Cardiac muscle cell (in vitro differentiated cells and primary cell): ENCODE measurements at places on chromosomes 11 and 22. TPM values are rescaled to one million over a fixed set of nuclear protein-coding genes. Genes with fewer than 3 reads are reported as not detected.

DCHS1 gene
- 16.0 and 19.8 TPM in 2 replicates for polyA plus RNA-seq

ANGPTL5 gene
- not detected in 2 replicates for polyA plus RNA-seq

- no peak for DNase-seq
Observed at GRCh38 chr22:37607935-37608476, 628 bp upstream of the GGA1 start.

DBX1 gene
- not detected in 2 replicates for polyA plus RNA-seq

IFITM10 gene
- polyA plus RNA-seq: 1.4 TPM in 1 of 2 replicates, not detected in the other

DNA sequence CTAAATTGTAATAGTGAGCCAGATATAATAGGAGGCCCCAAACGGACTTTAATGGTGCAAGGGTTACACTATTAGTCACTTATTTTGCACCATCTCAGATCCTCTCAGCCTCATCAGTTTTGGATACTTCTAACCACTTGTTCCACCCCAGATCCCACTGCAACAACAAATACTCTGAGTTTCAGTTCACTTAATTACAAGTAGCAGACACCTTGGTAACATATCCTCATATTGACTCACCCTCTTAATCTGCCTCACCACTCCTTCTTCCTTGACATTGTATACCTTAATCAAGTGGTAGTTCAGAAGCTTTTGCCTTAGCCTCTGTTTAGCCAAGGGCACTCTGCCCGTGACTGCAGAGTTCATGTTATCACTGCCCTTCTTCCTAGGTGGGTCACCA is 256.1 kb upstream of the UBASH3B start:
- DNase-seq: no peak

DNA sequence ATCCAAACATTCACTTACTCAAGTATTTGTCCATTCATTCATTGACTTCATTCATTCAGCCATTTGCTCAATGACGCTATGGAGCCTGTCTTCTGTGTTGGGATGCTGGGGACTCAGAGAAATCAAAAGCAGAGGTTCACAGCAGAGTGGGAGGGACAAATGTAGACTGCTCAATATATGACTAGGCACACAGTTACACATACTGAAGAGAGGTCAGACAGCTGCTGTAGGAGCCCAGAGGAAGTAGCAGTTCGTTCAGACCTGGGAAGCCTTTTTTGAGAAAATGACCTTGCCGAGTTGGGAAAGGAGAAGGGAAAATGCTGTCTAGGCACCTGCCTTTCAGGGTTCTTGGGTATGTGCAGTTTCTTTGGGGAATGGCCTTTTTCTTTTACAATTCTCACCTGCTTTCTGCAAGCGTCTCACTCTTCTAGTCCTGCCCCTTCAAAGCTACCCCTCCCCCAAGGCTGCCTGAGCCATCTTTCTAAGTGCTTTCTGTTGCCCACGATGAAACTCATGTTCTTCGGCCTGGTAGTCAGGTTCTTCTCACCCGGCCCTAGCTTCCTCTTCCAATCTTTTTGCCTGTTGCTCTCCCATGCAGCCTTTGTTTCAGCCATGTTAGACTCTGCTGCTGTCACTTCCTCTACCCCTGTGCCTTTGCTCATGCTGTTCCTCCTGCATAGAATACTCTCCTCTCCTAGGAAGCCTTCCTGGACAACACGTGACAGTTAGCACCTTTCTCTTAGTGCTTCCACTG is 4.2 kb upstream of the UVRAG start:
- DNase-seq: no peak

OR4C3 gene
- not detected in 2 replicates for polyA plus RNA-seq

DNA sequence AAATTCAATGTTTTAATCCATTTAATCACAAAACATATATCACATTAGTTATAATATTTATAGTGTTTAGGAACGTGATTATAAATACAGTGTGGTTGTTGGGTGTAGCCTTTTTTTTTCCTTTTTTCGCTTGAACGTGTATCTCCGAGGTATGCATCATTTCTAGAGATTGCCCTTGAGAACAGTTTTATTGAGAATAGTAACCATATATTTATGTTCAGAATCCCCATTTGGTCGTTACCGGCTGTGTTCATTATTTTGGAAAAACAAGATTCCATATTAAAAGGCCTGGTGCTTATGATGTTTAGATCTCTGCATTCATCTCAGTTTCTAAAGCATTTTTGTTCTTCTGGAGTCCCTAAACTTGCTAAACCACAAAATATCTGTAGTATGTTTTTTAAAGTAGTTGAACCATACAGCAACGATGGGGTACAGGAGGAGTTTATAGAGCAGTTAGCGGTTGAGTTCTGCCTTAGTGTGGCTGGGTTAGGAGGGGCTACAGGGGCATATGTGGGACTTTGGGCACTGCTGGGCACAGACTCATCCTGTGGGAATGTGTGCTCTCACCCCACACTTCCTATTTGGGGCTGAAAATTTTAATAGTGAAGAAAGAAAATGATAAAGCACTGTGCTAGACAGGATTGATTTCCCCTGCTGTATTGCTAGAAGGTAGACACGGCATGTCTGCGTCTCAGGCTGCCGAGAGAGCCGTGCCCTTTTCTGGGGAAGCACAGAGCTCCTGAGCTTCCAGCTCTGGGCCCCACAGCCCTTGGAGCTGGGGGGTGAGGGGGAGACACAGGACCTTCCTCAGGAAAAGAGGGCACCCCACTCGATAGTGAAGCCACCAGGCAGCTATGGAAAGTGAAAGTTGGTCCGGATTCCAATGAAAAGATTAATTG is 81.5 kb upstream of the PPARA start:
- DNase-seq: no peak

- peak; percentile 87 for DNase-seq
Observed at GRCh38 chr11:47768101-47768612, 1.0 kb upstream of the FNBP4 start.

C11orf21 gene
- 1.5 and 1.8 TPM in 2 replicates for polyA plus RNA-seq

DNA sequence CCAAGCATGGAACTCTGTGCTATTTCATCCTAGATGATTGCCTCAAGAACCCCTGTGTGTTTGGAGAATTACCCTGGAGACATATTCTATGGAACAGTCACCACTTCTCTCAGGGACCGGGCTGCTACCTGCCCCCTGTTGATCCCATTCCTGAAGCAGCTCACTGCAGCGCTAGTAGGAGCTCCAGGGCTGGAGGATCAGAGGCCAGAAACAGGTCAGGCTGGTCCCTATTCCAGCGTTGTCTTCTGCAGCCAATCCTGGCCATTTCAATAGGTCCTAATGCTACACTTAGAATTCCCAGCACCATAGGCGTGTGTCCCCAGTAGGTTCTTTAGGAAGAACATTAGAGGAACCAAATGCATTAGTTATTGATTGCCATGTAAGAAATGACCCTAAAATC is 48.9 kb downstream of the BTG4 start:
- DNase-seq: no peak

SHISAL1 gene
- polyA plus RNA-seq: 0.40 and 0.80 TPM in 2 replicates

- peak; percentile 20 for DNase-seq
Observed at GRCh38 chr11:33263549-33263948, 6.4 kb downstream of the HIPK3 start.

CXCR5 gene
- polyA plus RNA-seq: not detected in 2 replicates

GRCh38 chr11:124376280-124376679 is 8.0 kb downstream of the OR8B2 start:
- DNase-seq: no peak

GRCh38 chr11:66981976-66982578 is 7.0 kb downstream of the C11orf86 start:
- no peak for DNase-seq

DNA sequence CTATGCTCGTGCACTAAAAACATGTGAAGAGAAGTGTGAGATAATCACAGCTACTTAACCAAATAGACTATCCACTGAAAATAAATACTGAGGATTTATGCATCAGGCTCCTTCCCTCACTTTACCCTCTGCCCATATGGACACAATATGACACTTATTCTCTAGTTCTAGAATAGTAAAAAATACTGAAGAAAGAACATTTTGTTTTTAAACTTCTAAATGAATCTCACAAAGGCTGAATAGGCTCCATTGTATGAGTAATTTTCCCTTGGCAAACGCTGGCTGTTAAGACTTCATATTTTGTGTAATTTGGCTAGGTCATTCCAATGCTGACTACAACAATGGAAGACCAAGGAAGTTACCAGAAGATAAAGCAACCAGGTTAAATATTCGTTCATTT is 9.9 kb downstream of the HPS5 start:
- no peak for DNase-seq

C22orf31 gene
- not detected in 2 replicates for polyA plus RNA-seq

GRCh38 chr11:94588366-94588942 is 21.3 kb downstream of the PIWIL4 start:
- no peak for DNase-seq

- DNase-seq: no peak
Observed at GRCh38 chr22:27709919-27710675, 91.5 kb downstream of the MN1 start.

- DNase-seq: no peak
Observed at GRCh38 chr22:20585639-20586402, 78.4 kb downstream of the MED15 start.

SLC35E4 gene
- 7.6 and 8.2 TPM in 2 replicates for polyA plus RNA-seq

DNA sequence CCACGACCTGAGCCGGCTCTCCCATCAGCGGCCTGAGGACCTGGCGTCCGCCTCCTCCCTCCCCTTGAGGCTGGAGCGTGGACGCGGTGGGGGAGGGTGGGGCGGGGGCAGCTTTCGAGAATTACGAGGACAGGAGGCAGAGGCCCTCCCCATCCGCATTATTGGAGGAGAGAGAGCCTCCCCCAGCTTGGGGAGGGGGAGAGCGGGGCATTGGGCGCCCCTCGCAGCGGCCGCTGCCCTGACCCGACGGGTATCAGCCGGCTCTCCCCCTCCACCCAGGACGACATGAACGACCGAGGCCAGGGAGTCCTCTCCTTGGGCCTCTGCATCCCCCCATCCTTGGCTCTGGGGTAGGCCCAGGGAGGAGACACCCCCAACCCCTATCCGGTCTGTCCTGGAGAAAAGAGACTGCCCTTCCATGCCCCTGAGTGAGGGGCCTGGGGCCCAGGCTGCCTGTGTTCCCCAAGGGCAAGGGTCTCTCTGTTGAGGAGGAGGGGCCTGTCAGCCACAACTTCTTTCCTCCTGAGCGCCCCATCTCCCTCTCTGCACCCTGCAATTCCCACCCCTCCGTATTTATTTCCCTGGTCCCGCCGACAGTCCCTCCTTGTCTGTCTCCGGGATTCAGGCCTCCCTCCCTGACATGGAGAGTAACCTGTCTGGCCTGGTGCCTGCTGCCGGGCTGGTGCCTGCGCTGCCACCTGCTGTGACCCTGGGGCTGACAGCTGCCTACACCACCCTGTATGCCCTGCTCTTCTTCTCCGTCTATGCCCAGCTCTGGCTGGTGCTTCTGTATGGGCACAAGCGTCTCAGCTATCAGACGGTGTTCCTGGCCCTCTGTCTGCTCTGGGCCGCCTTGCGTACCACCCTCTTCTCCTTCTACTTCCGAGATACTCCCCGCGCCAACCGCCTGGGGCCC is 495 bp downstream of the GPR137 start:
- no peak for DNase-seq
